ENCODE measurements at places on chromosomes 11 and 22. TPM values are rescaled to one million over a fixed set of nuclear protein-coding genes. Genes with fewer than 3 reads are reported as not detected.

The ALDH3B1 gene
- not detected for total RNA-seq

The LRRC74B gene
- not detected for total RNA-seq

DNA sequence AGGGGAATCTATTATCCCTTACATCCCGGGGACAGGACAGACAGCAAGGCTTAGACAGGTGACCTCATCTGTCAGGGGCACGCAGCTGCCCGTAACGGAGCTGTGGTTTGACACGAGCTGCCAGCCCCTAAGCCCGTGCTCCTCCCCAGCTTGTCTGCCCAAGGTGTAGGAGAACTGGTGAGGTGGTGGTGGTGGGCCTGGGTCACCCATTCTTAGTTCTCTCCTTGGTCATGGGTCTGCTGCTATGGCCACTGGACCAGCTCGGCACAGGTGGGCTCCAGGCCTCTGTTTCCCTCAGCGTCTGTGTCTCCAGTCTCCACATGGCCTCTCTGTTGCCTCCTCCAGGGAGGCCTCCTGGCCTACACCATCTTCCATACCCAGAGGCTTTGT lies 5.4 kb downstream of the PARVG start:
- H3K36me3 ChIP-seq = no peaks in the 10 kb centered on the region
- DNase-seq = no peak
- no peak overlapping the region for H3K27ac ChIP-seq
- no peaks in the 10 kb centered on the region for H3K4me1 ChIP-seq
- H3K4me3 ChIP-seq = no peak overlapping the region
- H3K27me3 ChIP-seq = no peaks in the 10 kb centered on the region

DNA sequence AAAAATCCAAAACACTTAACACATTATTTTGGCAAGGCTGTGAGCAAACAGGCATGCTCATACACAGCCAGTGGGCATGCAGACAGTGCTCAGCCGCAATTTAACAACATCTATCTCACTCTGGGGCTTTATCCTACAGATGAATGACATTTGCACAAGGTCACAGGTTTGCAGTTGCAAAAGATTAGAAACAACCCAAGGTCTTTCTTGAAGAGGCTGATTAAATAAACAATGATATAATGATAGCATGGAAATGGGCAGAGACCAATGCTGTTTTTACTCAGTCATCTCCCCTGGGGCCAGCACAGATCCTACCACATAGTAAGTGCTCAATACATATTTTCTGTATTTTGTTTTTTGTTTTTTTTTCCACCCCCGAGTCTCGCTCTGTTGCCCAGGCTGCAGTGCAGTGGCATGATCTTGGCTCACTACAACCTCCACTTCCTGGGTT lies 9.4 kb downstream of the A4GALT start:
- DNase-seq = no peak
- H3K4me3 ChIP-seq = no peak overlapping the region
- peaks cover 8% of the 10 kb centered on the region for H3K36me3 ChIP-seq
- no peak overlapping the region for H3K27ac ChIP-seq
- no peaks in the 10 kb centered on the region for H3K4me1 ChIP-seq

The MS4A6E gene
- total RNA-seq = not detected

GRCh38 chr22:29337631-29338284 lies 22.3 kb upstream of the RASL10A start:
- H3K4me1 ChIP-seq = no peaks in the 10 kb centered on the region
- no peak overlapping the region for H3K4me3 ChIP-seq

GRCh38 chr22:32842486-32842885 lies 41.0 kb downstream of the TIMP3 start:
- H3K27ac ChIP-seq = no peak overlapping the region
- DNase-seq = no peak
- no peaks in the 10 kb centered on the region for H3K27me3 ChIP-seq
- H3K4me3 ChIP-seq = no peak overlapping the region
- no peaks in the 10 kb centered on the region for H3K36me3 ChIP-seq

- no peak overlapping the region for H3K27ac ChIP-seq
- no peaks in the 10 kb centered on the region for H3K27me3 ChIP-seq
- no peak for DNase-seq
- no peaks in the 10 kb centered on the region for H3K4me1 ChIP-seq
These were observed 712 bp downstream of the IL2RB start for GRCh38 chr22:37148742-37149665.

DNA sequence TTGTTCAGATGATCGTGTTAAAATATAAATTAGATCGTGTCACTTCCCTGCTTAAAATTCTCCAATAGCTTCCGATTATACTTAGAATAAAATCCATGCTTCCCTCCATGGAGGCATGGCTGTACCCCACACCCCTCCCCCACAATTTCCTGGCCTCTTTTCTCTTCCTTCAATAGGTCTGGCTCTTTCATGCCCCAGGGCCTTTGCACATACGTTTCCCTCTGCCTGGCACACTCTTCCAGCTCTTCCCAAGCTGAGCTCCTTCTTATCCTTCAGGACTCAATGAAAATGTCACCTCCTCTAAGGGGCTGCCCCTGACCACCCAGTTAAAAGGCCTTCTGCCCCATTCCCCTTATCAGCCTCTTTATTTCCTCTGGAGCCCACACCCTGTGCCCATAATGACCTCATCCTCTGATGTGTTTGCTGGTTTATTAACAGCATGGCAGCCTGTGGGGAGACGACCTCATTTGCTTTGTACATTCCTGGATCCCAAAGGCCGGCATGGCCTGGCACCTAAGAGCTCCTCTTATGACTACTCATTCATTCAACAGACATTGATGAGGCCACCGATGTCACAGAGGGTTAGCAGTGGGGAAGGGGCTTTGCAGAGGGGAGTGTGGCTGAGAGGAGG lies 9.0 kb upstream of the FLRT1 start:
- no peak overlapping the region for H3K4me3 ChIP-seq
- DNase-seq = no peak
- no peak overlapping the region for H3K27ac ChIP-seq
- peaks cover 2% of the 10 kb centered on the region for H3K4me1 ChIP-seq

The KRTAP5-1 gene
- total RNA-seq = not detected

DNA sequence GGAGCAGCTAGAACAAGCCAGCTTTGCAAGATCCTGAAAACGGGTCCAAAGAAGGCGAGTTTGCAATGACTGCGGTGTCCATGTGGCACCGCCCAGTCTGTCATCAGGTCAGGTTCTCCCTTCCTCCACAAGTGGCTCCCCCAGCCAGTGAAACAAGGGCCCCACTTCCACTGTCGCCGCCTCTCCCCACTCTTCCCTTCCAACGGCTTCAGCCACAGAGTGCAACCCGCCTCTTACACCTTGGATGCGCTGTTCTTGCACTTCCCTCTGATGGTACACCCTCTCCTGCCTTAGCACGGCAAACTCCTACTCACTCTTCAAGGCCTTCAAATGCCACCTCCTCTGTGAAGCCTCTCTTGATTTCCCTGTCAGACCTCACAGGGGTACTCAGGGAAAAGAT lies 10.8 kb upstream of the TCF20 start:
- peak; percentile 14 for DNase-seq
- H3K36me3 ChIP-seq = peaks cover 8% of the 10 kb centered on the region
- no peak overlapping the region for H3K4me3 ChIP-seq
